ENCODE measurements at places on chromosomes 4 and X. TPM values are rescaled to one million over a fixed set of nuclear protein-coding genes. Genes with fewer than 3 reads are reported as not detected.

The PLAC1 gene
- not detected for total RNA-seq

The SPANXA1 gene
- not detected for total RNA-seq

The SPATA4 gene
- total RNA-seq, result 0.13 TPM

The HSFX1 gene
- 1.2 TPM for total RNA-seq

The RELL1 gene
- total RNA-seq, result 53.5 TPM

Data from articular chondrocyte of knee joint (primary cell).